A549 treated with DMSO at 1 μM for 4 hours (cell line): ENCODE measurements at places on chromosomes 1 and 21. TPM values are rescaled to one million over a fixed set of nuclear protein-coding genes. Genes with fewer than 3 reads are reported as not detected.

The FHAD1 gene
- 0.33 to 0.79 TPM (median 0.66 TPM) in 5 replicates for total RNA-seq

The HTR1D gene
- 11.2 to 14.7 TPM (median 12.9 TPM) in 5 replicates for total RNA-seq

The CRB1 gene
- total RNA-seq = not detected in 5 replicates

The DSTYK gene
- total RNA-seq = 9.1 to 12.2 TPM (median 11.1 TPM) in 5 replicates

The TEX38 gene
- total RNA-seq = 0.16 TPM in 1 of 5 replicates, not detected in the others

The TTLL10 gene
- not detected in 5 replicates for total RNA-seq

The TAS1R1 gene
- total RNA-seq = not detected in 5 replicates

The CFHR1 gene
- total RNA-seq = 0.10 to 0.39 TPM (median 0.31 TPM) in 4 of 5 replicates, not detected in the other

The LRRN2 gene
- total RNA-seq = 15.3 to 20.3 TPM (median 16.6 TPM) in 5 replicates

The FCER1A gene
- not detected in 5 replicates for total RNA-seq

The GCSAML gene
- not detected in 5 replicates for total RNA-seq

The ANKRD34A gene
- 0.17 to 0.69 TPM (median 0.23 TPM) in 5 replicates for total RNA-seq

The C21orf58 gene
- 4.1 to 7.1 TPM (median 5.7 TPM) in 5 replicates for total RNA-seq

The AGPAT3 gene
- 18.9 to 26.0 TPM (median 23.2 TPM) in 5 replicates for total RNA-seq

The PCP4 gene
- not detected in 5 replicates for total RNA-seq

The C1orf174 gene
- 20.1 to 26.9 TPM (median 26.3 TPM) in 5 replicates for total RNA-seq

The LIN28A gene
- total RNA-seq = not detected in 5 replicates

The SLC2A1 gene
- total RNA-seq = 139 to 173 TPM (median 152 TPM) in 5 replicates

The SNRPE gene
- 189 to 278 TPM (median 236 TPM) in 5 replicates for total RNA-seq

The SPRR1A gene
- not detected in 5 replicates for total RNA-seq

The LCE3E gene
- total RNA-seq = not detected in 5 replicates

The TNFSF4 gene
- total RNA-seq = 0.04 to 0.06 TPM (median 0.05 TPM) in 4 of 5 replicates, not detected in the other

The PPFIA4 gene
- 0.21 to 0.74 TPM (median 0.40 TPM) in 5 replicates for total RNA-seq

The FABP3 gene
- total RNA-seq = not detected in 5 replicates

The IKBKE gene
- total RNA-seq = 8.0 to 9.2 TPM (median 8.4 TPM) in 5 replicates

The FMO4 gene
- 0.15 to 1.2 TPM (median 0.49 TPM) in 5 replicates for total RNA-seq

The PRAMEF20 gene
- not detected in 5 replicates for total RNA-seq

The APOBEC4 gene
- total RNA-seq = not detected in 5 replicates
